ENCODE measurements at places on chromosomes 4 and X.

DNA sequence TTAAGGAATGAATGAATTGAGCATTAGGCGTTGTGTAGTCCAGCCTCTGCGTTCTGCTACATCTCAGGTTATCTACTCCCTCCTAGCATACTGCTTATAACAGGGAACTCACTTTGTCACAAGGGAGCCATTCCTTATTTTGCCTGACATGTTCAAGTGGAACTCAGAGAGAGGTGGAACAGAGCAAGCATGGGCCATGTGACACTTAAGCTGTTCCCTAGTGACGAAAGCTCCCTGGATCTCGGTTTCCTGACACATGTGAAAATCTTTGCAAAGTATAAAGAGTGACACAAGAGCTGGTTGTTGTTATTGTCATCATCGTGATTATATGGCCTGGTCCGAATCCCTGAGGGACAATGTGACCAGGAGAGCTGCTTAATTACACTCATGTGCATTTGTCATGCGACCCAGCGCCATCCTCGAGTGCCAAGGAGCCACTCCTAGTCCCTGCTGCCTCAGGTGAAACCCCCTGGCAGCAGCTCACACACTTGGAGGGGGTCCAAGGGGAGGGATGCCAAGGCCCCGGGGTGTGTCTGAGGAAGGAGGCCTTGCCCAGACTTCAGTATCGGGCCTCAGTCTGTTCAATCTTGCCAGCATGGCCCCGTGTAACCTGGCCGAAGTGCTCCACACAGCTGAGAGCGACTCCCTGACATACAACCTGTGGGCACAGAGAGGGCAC lies 98.5 kb upstream of the MAP3K15 start:
- DNase-seq, result no peak

- no peak for DNase-seq
Measured at GRCh38 chr4:41133454-41134018, 80.8 kb downstream of the APBB2 start.

- DNase-seq, result no peak
Measured at GRCh38 chr4:31043382-31044062, 323.4 kb downstream of the PCDH7 start.

- no peak for DNase-seq
Measured at GRCh38 chrX:16487620-16488385, 162.2 kb upstream of the S100G start.

DNA sequence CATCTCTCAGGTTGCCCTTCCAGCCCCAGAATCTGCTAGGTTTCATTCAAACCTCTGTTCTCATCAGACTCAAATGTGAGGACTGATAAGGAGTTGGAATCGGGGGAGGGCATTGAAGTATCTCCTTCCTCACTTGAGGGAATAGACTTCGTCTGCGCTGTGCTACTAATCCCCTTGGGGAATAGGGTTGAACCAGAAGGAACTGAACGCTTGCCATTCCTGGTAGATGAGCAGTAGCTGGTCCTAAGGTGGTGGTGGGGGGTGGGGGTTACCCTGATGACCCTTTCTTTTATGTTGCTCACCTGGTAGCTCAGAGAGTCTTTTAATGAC lies 692 bp upstream of the SLC9A7 start:
- no peak for DNase-seq

GRCh38 chrX:48558271-48558670 lies 16.0 kb upstream of the RBM3 start:
- DNase-seq, result no peak

DNA sequence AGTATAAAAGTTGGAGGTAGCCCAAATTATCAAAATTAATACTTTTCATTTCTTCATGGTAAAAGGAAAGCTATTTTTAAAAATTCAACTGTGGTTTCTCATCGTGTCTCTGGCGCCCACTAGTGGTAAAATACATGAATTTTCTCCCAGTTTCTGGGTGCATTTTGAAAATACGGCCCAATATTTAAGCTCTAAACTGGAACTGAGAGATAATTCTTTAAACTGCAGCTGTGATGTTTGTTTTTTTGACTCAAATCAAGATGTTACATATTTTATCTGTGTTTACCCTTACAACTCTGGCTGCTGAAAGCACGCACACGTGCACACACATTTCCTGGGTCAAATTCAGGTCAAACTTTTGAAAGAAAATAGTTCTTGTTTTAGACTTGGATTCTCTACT lies 123.9 kb upstream of the ACSL4 start:
- no peak for DNase-seq

- DNase-seq, result no peak
Measured at GRCh38 chr4:88826771-88827170, 129.1 kb upstream of the NAP1L5 start.

GRCh38 chr4:38676986-38677385 lies 13.0 kb downstream of the KLF3 start:
- no peak for DNase-seq

GRCh38 chr4:86977621-86978184 lies 42.9 kb downstream of the AFF1 start:
- no peak for DNase-seq

GRCh38 chrX:18173494-18174180 lies 47.0 kb downstream of the BEND2 start:
- no peak for DNase-seq

GRCh38 chr4:26425953-26426352 lies 64.3 kb downstream of the CCKAR start:
- DNase-seq, result no peak

- no peak for DNase-seq
Measured at GRCh38 chrX:49840679-49841078, 11.6 kb downstream of the PAGE4 start.

GRCh38 chrX:11264925-11265324 lies 28.3 kb upstream of the AMELX start:
- DNase-seq, result no peak

- no peak for DNase-seq
Measured at GRCh38 chrX:20595928-20596575, 329.3 kb upstream of the RPS6KA3 start.

DNA sequence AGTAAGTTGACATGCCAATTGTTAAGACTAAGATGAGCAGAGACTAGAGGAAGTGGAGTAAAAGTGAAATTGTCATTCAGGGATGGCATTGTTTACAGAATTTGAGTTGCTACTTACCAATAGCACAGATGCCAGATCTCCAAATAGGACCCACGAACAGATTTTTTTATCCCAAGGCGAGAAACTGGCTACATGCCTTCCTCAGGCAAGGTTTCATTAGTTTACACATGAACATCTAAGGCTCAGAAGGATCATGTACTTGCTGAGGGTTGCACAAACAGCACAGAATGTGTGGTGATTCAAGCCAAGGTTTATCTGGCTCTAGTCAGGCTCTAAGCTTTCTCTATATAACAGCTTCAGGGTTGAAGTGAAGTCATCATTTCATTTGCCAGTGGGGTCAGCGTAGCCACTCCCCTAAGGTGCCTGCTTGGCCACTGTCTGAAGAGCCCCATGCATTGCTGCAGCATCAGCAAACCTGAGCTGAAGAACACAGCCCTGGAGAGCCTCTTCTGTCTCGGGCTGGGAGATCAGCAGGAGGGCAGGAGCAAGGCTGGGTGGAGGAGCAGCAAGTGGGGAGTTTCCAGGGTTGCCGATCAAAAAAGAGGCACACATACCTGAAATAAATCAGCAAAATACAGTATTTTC lies 193.0 kb upstream of the LCORL start:
- no peak for DNase-seq

GRCh38 chr4:147927377-147928137 lies 195.7 kb downstream of the ARHGAP10 start:
- DNase-seq, result no peak

DNA sequence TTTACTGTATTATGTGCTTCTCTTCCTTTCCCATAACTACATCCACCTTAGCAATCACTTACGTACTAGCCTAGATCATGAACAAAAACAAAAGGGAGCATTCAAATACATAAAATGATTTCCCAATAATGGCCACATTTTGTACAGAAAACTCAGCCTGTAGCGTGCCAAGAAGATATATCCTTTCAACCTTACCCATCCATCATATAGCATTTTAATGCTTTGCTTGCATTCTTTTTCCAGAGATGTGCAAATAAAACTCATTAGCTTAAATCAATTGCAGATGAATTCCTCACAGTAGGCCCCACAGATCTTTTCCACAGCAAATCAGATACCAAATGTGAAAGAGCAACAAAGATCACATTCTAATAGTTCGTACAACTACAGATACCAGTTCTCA lies 20.8 kb downstream of the GRSF1 start:
- DNase-seq, result no peak

GRCh38 chr4:6475492-6476020 lies 3.1 kb upstream of the PPP2R2C start:
- no peak for DNase-seq

DNA sequence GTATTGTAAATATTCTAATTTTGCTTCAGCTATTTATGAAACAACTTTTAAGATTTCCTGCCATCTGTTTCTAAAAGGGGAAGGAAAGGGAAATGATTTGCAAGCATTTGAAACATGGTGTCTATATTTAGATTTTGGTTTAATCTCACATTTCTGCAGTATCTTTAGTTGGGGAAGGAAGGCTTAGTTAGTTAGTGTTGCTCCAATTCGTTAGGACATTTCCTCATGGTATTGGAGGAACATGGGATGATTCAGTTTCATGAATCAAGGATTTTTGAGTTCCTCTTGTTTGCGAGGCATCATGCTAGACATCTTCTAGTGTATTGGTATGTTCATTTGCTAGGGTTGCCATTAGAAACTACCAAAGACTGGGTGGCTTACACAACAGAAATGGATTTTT lies 20.5 kb upstream of the TMEM192 start:
- DNase-seq, result no peak

DNA sequence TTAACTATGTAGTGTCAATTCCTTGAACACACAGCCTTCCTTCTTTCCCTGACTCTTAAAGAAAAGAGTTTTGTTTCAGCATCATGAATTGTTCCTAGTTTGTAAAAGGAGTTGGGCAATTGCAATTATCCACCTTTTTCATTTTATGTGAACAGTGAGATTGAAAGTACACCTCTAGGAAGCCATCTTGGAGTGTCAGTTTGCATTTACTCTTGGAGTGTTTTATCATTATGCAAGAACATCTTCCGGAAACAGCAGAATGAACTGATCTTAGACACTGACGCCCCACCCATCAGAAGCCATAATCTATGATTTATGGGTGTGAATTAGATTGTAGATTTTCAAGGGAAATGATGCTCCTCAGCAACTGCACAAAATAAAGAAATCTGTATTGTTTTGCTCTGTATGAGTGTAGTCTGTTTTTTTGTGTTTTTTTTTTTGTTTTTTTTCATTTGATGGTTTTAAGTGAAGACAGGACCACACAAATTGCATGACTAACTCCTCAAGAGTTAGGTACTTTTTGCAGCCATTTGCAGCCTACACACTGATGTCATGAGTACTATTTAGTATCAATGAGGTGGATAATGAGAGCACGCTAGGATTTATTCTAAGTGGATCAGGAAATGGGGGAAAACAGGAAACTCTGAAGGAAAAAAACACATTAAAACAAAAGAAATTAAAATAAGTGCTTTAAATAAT lies 19.5 kb upstream of the FGF2 start:
- DNase-seq, result no peak

DNA sequence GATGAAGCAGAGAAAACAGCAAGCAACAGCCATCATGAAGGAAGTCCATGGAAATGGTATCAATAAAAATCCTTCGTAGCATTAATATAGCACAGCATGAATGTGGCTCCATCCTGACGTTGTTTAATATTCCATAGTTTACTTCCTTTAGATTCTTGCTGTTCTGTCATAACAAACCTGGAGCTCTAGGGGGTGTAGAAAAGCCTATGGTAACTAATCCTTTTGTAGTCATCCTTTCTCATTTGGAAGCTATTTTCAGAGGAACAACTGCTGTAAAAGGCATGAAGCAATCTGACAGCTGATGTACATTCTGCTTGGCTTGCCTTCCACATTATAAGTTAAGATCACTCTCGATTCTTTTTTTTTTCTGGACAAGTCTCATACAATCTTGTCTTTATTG lies 914 bp downstream of the MYOZ2 start:
- DNase-seq, result no peak

DNA sequence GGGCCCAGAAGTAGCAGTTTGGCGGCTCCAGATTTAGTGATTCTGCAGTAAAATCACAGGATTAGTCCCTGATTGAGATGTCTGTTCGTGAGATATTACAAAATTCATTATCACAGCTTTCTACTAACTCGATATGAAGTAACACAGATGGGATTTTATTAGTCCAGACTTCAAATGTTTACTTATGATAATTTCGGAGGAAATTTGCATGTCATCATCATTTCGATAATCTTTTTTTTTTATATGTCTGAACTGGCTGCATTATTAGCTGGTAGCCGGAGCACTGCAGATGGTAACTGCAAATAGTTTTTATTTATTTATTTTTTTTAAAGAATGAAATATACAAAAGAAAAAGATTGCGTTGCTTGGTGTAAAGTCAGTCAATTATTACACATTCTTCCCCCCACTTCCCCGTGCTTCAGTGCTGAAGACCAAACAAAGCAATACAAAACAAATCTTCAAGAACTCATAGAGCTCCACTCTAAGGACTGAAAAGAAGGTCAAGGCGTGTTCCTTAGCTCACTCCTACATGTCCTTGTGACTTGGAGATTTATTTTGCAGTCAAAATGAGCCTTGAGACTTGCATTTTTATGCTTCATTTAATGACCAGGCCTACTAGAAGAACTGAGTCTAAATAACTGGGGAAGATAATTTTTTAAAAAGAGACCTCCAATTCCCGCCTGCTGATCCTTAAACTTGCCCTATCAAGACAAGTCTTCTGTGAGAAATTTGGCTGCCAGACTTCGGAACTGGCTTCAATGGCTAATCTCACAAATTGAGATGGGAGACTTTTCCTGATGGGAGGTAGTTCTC lies 11.7 kb upstream of the PITX2 start:
- DNase-seq, result no peak

DNA sequence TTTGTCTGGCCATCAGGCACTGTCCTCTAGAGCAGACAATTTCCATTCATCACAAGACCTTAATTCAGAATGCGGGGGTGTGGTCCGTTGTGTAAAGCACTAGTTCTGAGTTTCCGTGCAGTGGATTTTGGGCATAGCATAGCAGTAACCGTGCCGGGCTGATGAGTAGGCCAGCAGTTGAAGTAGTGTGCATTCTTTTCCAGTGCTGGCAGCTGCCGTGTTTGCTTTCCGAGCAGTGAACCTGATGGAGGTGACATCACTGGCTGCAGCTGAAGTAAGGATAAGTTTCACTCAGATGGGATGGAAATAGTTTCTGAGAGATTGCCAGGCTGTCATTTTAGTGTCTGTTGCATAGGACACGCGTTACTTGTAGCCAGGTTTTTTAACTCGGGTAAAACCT lies 107.0 kb upstream of the STIM2 start:
- DNase-seq, result no peak

- no peak for DNase-seq
Measured at GRCh38 chr4:107978716-107979451, 10.8 kb upstream of the HADH start.

GRCh38 chr4:159281771-159282170 lies 178.9 kb downstream of the RAPGEF2 start:
- no peak for DNase-seq

GRCh38 chr4:174252412-174252811 lies 31.1 kb downstream of the FBXO8 start:
- DNase-seq, result no peak

DNA sequence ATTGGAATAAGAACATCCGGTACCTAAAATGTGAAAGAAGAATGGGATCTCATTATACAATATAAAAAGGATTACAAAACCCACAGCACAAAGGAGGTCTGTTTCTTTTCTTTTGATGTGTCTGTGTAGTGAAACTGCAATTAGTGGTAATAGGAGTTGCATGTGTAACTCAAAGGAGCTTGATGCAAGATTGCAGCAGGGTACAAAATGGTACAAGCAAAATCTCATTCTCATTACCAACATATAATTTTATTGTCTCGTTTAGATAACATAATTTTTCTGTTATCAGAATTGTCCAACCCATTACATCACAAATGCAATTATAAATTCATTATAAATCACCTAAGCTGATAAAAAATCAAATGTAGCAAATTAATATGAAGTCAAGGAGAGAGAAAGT lies 47.1 kb upstream of the CCSER1 start:
- no peak for DNase-seq
